ENCODE measurements at places on chromosomes 3 and 15. TPM values are rescaled to one million over a fixed set of nuclear protein-coding genes. Genes with fewer than 3 reads are reported as not detected.

Gene MINAR1
- total RNA-seq = 2.2 TPM

Gene A4GNT
- not detected for total RNA-seq

Gene SCN5A
- total RNA-seq = not detected

Gene RASGRF1
- total RNA-seq = 0.34 TPM

Gene LRRC2
- total RNA-seq = 2.0 TPM

Gene RHCG
- total RNA-seq = 0.15 TPM

Gene STRIT1
- total RNA-seq = not detected

Gene VIPR1
- not detected for total RNA-seq

Gene PRR20G
- not detected for total RNA-seq

Gene ACKR4
- total RNA-seq = 1.3 TPM

Gene BOC
- 11.7 TPM for total RNA-seq

Gene PARP14
- total RNA-seq = 342 TPM

Gene IQGAP1
- total RNA-seq = 274 TPM

Gene REC114
- not detected for total RNA-seq

Gene KY
- total RNA-seq = under 0.01 TPM

Gene TMIE
- not detected for total RNA-seq

Gene CIB1
- total RNA-seq = 23.4 TPM

Gene RBMS3
- total RNA-seq = 17.6 TPM

Gene ESYT3
- total RNA-seq = 1.2 TPM

Gene TRPM1
- 240 TPM for total RNA-seq

Gene NPHP3
- 50.0 TPM for total RNA-seq

Gene CX3CR1
- total RNA-seq = not detected

Gene CCDC50
- 133 TPM for total RNA-seq

Gene TTC21A
- total RNA-seq = 4.4 TPM

Gene CCDC54
- total RNA-seq = not detected

Gene IGF2BP2
- total RNA-seq = 44.3 TPM

Gene ITGB5
- total RNA-seq = 84.0 TPM

Gene NR1I2
- total RNA-seq = 0.15 TPM

Gene GOLGA8R
- total RNA-seq = 0.34 TPM

Gene FEZF2
- total RNA-seq = not detected

Gene AMOTL2
- total RNA-seq = 35.0 TPM

Gene ARF4
- total RNA-seq = 148 TPM

Gene C3orf22
- total RNA-seq = not detected

Gene CD80
- total RNA-seq = not detected

Gene ZIC4
- total RNA-seq = not detected

Gene CYP1A1
- 5.8 TPM for total RNA-seq

Gene SEMA3G
- total RNA-seq = not detected

Gene C2CD4B
- not detected for total RNA-seq

Gene IQCF2
- not detected for total RNA-seq

Data from melanocyte of skin (primary cell).